ENCODE measurements at places on chromosomes 5 and 9.

DNA sequence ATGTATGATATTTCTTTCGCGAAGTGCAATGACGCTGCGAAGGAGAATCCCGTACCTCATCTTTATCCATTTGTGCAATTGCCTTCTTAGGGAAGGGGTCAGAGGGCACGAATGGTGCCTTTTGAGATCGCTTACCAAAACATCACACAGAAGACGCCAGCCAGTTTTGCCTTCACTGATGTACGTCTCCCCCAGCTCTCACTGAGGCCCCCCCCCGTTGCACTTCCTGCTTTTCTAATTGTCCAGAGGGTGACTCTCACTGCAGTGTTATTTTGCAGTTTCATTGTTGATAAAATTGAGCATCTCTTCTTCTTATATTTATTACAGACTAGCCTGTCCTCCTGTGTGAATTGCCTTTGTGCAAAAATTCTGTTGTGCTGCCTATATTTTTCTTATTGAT lies 39.0 kb upstream of the CACNA1B start:
- no peak for DNase-seq

GRCh38 chr9:21047281-21047691 lies 15.8 kb upstream of the HACD4 start:
- DNase-seq, result no peak

GRCh38 chr5:16974981-16975380 lies 38.9 kb upstream of the MYO10 start:
- no peak for DNase-seq

GRCh38 chr9:111450124-111450523 lies 34.1 kb downstream of the ECPAS start:
- no peak for DNase-seq

DNA sequence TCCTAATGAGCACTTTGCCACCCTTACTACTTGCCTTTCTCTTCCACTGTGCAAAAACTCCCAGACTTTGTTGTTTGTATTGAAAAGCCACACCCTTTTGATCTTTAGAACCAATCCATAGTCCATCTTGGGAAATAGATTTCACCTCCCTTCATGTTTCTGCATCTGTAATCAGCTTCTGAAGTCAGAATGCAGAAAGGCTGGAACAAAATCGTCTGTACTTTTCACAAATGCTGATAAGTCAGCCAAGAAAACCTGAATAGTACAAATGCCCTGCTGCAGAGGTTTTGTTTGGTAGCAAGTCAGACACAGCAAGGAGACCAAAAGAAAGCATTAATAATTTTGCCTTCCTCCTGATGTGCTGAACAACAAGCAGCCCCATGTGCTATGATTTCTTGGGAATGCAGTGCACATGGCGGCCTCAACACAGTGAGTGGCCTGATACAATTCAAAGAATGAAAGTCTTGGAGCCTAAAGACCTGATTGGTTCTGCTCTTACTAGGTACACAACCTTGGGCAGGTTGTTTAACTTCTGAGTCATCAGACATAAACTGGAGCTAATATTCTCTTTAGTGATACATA lies 59.2 kb upstream of the STK32A start:
- DNase-seq, result no peak

- DNase-seq, result no peak
Measured at GRCh38 chr5:113283558-113283957, 151.2 kb downstream of the TSSK1B start.

GRCh38 chr5:73663860-73664240 lies 37.9 kb downstream of the ARHGEF28 start:
- DNase-seq, result no peak

GRCh38 chr9:122314165-122314564 lies 49.5 kb downstream of the MRRF start:
- DNase-seq, result no peak

DNA sequence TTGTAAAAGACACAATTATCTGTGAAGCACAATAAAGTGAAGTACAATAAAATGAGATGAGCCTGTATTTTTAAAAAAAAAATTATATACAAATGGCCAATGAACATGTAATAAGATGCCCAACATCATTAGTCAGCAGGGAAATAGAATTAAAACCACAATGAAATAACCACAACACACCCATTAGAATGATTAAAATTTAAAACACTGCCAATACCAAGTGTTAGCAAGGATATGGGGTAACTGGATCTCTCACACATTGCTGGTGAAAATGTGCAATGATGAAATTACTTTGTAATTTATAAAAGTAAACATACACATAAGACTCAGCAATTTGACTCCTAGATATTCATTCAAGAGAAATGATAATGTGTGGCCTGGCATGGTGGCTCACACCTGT lies 62.8 kb downstream of the SHOC1 start:
- DNase-seq, result no peak

- no peak for DNase-seq
Measured at GRCh38 chr5:82828211-82828610, 249.0 kb downstream of the TMEM167A start.

All from T47D (cell line).